Smooth muscle cell of trachea (primary cell): ENCODE measurements at places on chromosomes 11 and 22. TPM values are rescaled to one million over a fixed set of nuclear protein-coding genes. Genes with fewer than 3 reads are reported as not detected.

The DGAT2 gene
- 6.4 and 15.7 TPM in 2 replicates for total RNA-seq

The C22orf42 gene
- total RNA-seq, result not detected in 2 replicates

The MN1 gene
- total RNA-seq, result 15.7 and 16.0 TPM in 2 replicates

The ROBO3 gene
- 9.0 and 19.0 TPM in 2 replicates for total RNA-seq

The APOL5 gene
- total RNA-seq, result 0.17 TPM in 1 of 2 replicates, not detected in the other

The OR2AG2 gene
- 0.15 and 0.33 TPM in 2 replicates for total RNA-seq

The PARVG gene
- 0.17 TPM in 1 of 2 replicates, not detected in the other for total RNA-seq

The FGF19 gene
- total RNA-seq, result not detected in 2 replicates

The CREB3L1 gene
- total RNA-seq, result 42.3 and 56.1 TPM in 2 replicates

The APOBEC3H gene
- 0.50 TPM in 1 of 2 replicates, not detected in the other for total RNA-seq

The PNPLA3 gene
- 6.3 and 9.9 TPM in 2 replicates for total RNA-seq

The BARX2 gene
- not detected in 2 replicates for total RNA-seq

The LAYN gene
- total RNA-seq, result 48.9 and 93.9 TPM in 2 replicates

The OR51V1 gene
- not detected in 2 replicates for total RNA-seq

The SBF1 gene
- 61.8 and 123 TPM in 2 replicates for total RNA-seq

The FOLR1 gene
- 0.33 TPM in 1 of 2 replicates, not detected in the other for total RNA-seq

The FADD gene
- 43.6 and 48.8 TPM in 2 replicates for total RNA-seq

The MRGPRX4 gene
- total RNA-seq, result not detected in 2 replicates

The SMC1B gene
- not detected in 2 replicates for total RNA-seq

The KCNJ1 gene
- under 0.01 and 0.17 TPM in 2 replicates for total RNA-seq

The SCN4B gene
- 0.44 and 0.83 TPM in 2 replicates for total RNA-seq

The ESAM gene
- 0.44 TPM in 1 of 2 replicates, not detected in the other for total RNA-seq

The TEX54 gene
- not detected in 2 replicates for total RNA-seq

The PHLDB1 gene
- total RNA-seq, result 77.2 and 103 TPM in 2 replicates

The NOX4 gene
- 0.83 and 1.0 TPM in 2 replicates for total RNA-seq

The MAPK8IP1 gene
- 8.1 and 17.4 TPM in 2 replicates for total RNA-seq

The TUBA8 gene
- 0.66 TPM in 1 of 2 replicates, not detected in the other for total RNA-seq

The IL18BP gene
- total RNA-seq, result 2.8 and 3.8 TPM in 2 replicates

The KRTAP5-9 gene
- total RNA-seq, result not detected in 2 replicates

The MFRP gene
- under 0.01 TPM in 2 replicates for total RNA-seq

The SMARCB1 gene
- 35.2 and 36.7 TPM in 2 replicates for total RNA-seq

The HTR3B gene
- total RNA-seq, result not detected in 2 replicates

The TOM1 gene
- total RNA-seq, result 26.2 and 62.9 TPM in 2 replicates

The TMPRSS4 gene
- not detected in 2 replicates for total RNA-seq

The PHLDA2 gene
- 2.3 and 5.5 TPM in 2 replicates for total RNA-seq

The OR52I1 gene
- total RNA-seq, result not detected in 2 replicates

The DDX25 gene
- total RNA-seq, result not detected in 2 replicates

The FERMT3 gene
- 1.8 and 6.0 TPM in 2 replicates for total RNA-seq

The SLC5A4 gene
- under 0.01 TPM in 1 of 2 replicates, not detected in the other for total RNA-seq

The SELENOO gene
- 27.2 and 32.1 TPM in 2 replicates for total RNA-seq

The BTBD18 gene
- total RNA-seq, result not detected in 2 replicates

The PANX2 gene
- 0.17 and 0.29 TPM in 2 replicates for total RNA-seq

The FXYD2 gene
- 0.33 and 0.44 TPM in 2 replicates for total RNA-seq

The SUSD2 gene
- total RNA-seq, result 2.6 and 7.4 TPM in 2 replicates

The PKP3 gene
- 1.7 and 2.8 TPM in 2 replicates for total RNA-seq

The EXPH5 gene
- total RNA-seq, result 2.3 and 4.7 TPM in 2 replicates

The OR4D5 gene
- not detected in 2 replicates for total RNA-seq

The OR51B4 gene
- not detected in 2 replicates for total RNA-seq

The CASP4 gene
- total RNA-seq, result 116 and 179 TPM in 2 replicates

The C11orf21 gene
- total RNA-seq, result not detected in 2 replicates

The C11orf86 gene
- not detected in 2 replicates for total RNA-seq

The SCGB1D2 gene
- not detected in 2 replicates for total RNA-seq

The MMP11 gene
- 3.1 and 15.2 TPM in 2 replicates for total RNA-seq
